ENCODE measurements at places on chromosomes 1 and 21. TPM values are rescaled to one million over a fixed set of nuclear protein-coding genes. Genes with fewer than 3 reads are reported as not detected.
A peak's percentile ranks its signal among the peaks of the same experiment; 100 is the strongest.

- peak; percentile 84 for DNase-seq
These were observed 834.0 kb downstream of the USP25 start for GRCh38 chr21:16563795-16564194.

GRCh38 chr1:239616673-239617072, 230.3 kb downstream of the CHRM3 start:
- DNase-seq = no peak

DNA sequence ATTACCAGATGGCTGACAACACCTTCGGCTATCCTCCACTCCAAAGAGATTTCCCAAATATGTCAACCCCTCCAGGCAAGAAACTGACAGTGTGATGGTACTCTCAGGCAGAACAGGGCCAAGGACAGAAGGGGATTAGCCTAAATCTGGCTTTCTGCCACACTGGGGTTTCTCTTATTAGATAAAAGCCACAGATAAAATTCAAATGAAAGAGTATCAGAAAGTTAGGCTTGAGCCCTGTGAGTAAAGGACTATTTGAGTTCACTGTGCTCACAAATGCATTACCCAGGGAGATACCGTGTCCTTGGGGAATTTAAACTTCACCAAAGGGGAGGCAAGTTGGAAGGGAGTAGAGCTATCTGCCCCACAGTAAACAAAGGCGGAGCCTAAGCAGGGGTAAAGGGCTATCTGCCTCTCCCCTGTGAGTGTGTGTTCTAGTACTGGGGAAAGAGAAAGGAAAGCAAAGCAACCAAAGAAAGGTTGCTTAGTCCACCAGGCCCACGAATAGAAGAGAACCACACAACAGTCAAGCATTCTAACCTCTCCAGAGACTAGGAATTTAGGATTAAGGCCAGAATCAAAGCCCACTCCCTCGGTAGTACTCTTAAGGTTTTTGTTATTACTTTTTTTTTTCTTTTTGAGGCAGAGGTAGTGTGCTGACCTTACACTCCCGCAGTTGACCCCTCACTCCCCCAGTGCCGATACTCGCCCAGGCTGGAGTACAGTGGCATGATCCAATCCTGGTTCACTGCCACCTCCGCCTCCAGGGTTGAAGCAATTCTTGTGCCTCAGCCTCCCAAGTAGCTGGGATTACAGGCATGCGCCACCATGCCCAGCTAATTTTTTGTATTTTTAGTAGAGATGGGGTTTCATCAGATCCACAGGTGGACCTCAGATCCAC, 12.7 kb downstream of the TPM3 start:
- no peak for DNase-seq

DNA sequence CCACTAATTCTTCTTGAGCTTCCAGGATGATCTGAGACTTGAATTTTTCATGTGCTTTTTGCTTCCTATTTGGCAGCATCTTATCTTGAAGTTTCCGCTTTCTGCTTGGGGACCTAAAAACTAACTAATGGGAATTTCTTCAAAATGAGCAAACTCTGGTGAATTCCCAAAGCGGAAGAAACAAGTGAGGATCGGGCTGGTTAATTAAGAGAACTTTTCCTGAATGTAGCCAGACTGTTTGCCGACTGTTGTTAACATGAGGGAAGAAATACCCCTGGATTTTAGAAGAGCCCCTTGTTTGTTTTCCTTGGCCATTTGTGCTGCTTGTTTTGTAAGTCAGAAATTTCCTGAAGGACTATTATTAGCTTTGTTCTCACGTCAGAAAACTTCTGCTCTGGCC, 6.1 kb upstream of the SELE start:
- DNase-seq = no peak

DNA sequence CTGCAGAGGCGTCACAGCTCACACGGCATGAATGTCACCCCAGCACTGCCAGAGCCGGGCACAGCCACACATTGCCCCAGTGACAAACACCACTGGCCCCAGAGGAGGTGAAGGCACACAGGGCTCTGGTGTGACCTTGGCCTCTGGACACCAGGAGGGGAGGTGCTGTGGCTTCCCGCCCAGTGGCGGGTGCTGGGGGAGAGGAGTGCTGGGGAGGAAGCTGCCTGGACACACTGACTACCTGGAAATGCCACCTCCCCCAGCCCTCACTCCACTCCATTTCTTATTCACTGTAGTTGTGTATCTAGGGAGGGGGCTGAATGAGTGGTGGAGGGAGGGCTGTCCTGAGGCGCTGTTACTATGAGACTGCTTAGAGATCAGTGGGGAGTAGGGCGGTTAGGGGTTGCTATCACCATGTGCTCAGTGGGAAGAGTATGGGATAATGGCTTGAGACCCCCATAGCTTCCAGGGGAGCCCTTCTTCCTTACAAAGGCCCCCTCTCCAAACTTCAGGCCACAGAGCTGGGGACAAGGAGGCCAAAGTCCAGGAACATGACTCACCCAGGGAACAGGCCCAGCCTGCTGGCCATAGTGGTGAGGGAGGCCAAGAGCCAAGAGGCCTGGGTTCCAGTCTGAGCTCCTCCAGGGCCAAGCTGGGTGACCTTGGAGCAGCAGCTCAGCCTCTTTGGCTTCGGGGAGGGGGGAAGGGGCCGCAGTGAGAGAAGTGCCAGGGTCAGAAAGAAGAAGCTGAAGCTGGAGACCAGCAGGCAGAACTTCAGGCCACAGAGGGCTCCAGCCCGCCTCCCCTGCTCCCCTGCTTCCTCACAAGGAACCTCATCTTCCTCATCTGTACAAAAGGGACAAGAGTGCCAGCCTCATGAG, 40.1 kb downstream of the AHDC1 start:
- no peak for DNase-seq

DNA sequence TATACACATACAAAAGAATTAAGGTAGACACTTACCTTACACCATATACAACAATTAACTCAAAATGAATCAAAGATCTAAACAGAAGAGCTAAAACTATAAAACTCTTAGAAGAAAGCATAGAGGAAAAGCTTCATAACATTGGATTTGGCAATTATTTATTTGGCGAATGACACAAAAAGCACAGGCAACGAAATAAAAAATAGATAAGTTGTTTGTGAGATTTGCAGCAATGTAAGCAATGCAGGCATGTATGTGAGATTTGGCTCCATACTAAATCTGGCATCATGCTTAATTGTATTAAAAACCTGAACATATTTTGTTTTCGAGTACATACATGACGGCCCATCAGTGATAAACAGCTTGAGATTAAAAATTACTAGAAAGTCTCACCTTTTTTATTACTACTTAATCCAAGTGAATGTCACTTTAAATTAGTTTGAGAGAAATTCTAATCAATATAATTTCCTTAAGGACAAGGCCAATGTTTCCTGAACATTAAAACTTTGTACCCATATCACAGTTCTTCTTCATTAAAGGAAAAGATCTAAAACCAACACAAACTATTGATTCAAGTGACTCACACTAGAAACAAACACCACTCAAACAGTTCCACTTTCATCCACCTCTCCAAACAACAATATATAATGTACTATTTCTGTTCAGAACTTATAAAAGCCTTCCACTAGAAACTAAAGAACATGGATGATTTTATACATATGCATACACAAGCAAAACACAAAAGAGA, 23.1 kb upstream of the TMEM125 start:
- DNase-seq = no peak

DNA sequence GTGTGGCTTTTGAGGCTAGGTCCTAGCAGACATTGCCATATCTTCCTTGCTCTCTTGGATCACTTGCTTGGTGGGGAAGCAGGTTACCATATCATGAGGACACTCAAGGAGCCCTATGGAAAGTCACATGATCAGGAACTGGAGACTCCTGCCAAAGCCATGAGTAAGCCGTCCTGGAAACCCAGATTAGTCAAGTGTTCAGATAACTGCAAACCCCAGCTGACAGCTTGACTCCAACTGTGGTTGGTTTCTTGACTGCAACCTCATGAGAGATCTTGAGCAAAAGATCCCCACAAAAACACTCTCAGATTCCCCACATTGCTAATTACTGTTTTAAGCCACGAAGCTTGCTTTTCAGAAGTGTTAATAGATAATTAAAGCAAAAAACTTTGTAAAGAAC, 58.6 kb downstream of the CACNA1E start:
- DNase-seq = no peak

- no peak for DNase-seq
These were observed 103.6 kb upstream of the COL6A1 start for GRCh38 chr21:45877821-45878469.

DNA sequence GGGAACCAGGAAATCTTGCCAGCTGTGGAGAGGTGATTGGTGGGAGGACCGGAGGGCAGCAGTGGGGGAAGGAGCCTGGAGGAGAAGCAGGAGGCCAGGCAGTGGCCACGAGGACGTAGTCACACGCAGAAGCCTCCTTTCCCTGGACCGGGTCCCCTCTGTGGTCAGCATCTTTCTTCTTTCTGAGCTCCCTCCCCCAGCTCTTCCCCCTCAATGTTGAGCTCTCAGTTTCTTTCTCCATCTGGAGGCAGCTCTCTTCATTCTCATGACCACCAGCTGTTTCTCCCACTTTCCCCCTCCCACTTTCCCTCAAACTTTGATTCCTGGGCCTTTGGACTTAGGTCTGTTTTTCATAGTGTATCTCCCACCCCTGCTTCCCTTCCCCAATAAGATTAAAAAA, 18.3 kb downstream of the KIRREL1 start:
- DNase-seq = no peak

GRCh38 chr1:5110508-5110907, 456.1 kb downstream of the AJAP1 start:
- no peak for DNase-seq

GRCh38 chr1:97209381-97209957, 487.9 kb downstream of the PTBP2 start:
- no peak for DNase-seq

DNA sequence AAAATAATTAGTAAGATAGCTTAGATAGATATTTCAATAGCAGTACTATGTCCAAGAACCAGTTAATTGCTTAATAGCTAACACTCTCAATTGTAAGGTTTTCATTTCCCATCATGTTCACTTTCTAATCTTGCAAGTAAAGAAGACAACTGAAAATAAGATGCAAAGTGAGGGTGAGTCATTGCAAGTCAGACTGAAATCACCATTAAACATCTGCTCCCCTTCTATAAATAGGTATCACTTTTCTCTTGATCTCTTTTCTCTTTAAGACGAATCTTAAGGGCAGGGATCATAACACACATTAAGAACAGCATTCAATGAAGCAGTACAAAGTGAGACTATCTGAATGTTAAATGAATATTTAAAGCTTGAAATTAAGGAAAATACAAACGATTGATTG, 40.4 kb downstream of the UBR4 start:
- no peak for DNase-seq

DNA sequence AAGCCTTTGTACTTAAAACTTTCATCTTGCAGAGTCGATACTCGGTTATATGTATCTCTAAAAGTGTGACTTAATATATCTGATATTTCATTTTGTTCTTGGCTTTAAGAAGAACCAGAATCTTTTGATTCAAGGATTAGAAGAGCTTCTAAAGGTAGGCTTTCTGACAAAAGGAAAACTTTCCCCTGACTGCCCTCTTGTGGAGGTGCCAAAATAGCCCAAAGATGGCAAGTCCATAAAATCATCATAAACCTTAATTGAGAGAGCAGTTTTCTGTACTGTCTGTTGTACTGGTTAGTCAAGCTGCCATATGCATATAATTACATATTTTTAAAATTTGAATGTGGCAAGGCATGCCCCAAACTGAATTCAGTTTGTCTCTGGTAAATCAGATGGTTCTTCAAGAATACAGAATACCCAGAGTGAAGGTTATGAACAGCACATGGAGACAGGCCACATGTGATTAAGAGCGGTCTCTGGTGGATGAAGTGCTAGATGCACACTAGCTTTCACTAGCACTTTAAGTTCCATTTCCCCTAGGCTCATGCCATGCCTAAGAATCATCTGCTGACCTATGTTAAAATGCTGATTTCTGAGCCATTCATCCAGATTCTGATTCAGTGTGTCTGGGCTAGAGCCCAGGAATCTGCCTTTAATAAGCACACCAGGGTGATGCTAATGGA, 27.7 kb upstream of the ELAVL4 start:
- peak; percentile 59 for DNase-seq

GRCh38 chr1:159853417-159854115, 8.9 kb downstream of the VSIG8 start:
- DNase-seq = no peak

GRCh38 chr1:50993645-50994044, 23.6 kb downstream of the CDKN2C start:
- DNase-seq = no peak

- peak; percentile 94 for DNase-seq
These were observed at the start of gene EXTL1 for GRCh38 chr1:26021647-26022403. Gene EXTL1 (plus strand): TSS chr1:26021775. CDS start chr1:26022647, 872 bp downstream.

GRCh38 chr1:213749558-213749957, 238.2 kb upstream of the PROX1 start:
- no peak for DNase-seq

DNA sequence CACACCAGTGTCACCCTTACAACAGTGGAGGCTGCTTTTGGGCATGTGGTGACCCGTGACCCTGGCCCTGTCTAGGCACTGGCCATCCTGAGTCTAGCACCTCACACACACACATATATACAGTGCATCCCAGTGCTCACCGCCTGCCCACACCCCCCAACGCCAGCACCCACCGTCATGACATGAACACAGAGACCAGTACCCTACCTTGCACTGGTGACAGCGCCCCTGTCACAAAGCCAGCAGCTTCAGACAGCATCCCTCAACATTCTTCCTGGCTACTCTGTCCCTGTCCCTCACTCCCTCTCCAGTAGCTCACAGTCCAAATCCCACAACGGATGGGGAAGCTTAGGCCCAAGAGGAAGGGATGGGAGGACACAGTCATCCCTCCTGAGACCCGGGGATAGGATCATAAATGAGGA, 27.1 kb downstream of the AHDC1 start:
- DNase-seq = no peak

SPRR2A gene
- total RNA-seq = not detected

OR2T33 gene
- not detected for total RNA-seq

CFHR2 gene
- not detected for total RNA-seq

YY1AP1 gene
- 46.4 TPM for total RNA-seq

CLCA4 gene
- not detected for total RNA-seq

OR10Z1 gene
- total RNA-seq = not detected

All from GM23338 (cell line).